ENCODE measurements at places on chromosomes 13 and 19.

DNA sequence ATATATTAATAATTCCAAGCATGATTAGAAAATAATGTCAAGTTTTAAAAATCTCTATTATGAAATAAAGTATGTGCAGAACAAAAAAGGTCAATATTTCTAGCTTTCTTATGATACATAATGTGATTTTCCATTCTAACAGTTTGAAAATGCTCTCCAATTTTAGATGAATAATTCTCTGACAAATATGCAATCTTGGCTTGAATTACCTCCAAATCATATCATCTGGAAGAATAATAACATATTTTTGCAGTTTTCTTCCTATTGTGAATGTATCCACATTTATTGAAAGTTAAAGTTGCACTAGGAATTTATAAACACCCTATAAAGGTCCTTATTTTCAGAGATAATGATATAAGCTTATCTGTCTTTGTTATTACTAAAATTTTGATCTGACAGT lies 548.5 kb upstream of the SLC10A2 start:
- no peak for DNase-seq

DNA sequence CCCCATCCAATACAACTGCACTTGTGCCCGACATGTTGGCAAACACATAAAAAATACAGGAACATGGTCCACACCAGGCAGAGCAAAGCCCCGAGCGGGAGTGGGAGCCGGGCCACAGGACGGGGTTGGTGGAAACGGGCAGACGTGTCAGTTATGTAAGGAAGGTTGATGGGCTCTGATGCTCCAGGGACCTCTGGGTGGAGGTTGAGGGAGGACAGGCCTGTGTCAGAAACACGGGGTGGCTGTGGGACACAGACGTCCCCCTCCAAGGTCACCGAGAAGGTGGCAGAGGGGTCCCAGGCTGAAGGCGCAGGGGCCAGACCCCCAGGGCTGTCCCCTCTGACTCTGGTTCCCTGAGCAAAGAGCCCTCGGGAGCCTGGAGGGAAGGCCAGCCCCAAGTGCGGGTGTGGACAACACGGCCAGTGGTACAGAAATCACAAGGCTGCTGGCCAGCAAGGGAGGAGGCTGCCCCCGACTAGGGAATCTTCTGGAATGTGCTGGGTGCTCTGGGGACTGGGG lies 31.4 kb upstream of the C13orf46 start:
- DNase-seq = no peak

GRCh38 chr19:22882797-22883196 lies 50.7 kb downstream of the ZNF723 start:
- DNase-seq = no peak

DNA sequence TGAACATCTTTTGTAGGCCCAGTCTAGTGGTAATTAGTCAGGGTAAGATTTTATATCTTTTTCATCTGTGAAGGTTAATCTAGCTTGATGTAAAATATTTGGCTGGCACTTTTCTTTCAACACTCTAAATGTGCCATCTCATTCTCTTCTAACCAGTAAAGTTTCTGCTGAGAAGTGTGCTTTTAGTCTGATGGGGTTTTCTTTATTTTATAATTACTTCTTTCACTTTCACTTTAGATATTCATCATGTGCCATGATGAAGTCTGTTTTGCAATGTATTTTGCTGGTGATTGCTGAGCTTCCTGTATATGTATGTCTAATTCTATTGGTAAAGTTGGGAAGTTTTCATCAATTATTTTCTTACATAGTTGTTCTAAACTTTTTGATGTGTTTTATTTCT lies 31.9 kb downstream of the ZNF726 start:
- DNase-seq = no peak

GRCh38 chr13:104785952-104786351 lies 1719.7 kb upstream of the SLC10A2 start:
- DNase-seq = no peak

DNA sequence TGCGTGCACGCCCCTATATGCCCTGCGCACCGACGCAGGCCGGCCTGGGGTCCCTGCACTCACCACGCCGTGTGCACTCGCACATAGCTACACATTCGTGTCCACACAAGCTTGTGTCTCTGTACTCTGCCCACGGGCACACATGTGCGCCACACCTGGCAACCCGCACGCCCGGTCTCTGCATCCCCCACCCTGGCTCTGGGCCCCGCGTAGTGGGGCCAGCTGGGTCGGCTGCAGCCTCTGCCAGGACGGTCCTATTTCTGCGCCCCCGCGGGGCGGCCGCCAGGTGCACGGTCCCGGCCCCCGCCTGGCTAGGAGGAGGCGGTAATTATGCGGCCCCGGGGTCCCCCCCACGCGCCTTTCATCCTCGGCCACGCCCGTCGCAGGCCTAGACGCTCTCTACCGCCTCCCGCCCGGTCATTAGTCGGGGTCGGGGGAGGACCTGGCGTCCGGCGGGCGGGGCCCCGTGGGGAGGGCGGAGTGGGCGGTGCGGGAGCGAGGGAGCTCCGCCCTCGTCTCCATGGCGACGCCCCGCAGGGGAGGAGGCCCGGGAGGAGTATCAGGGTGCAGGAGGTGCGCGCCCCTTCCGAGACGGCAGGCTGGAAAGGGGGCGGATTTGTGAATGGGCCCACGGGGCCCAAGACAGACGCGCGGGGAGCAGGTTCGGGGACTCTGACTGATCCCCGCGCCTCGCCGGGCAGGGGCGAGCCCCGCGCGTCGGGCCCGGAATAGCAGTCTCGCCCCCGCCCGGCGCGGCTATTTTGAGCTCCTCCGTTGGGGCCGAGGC lies 2.8 kb upstream of the CIRBP start:
- peak; percentile 65 for DNase-seq

All from NCI-H1092 (cell line).